Heart right ventricle (tissue), 16 donors: ENCODE measurements at places on chromosomes 5 and 9. TPM values are rescaled to one million over a fixed set of nuclear protein-coding genes. Genes with fewer than 3 reads are reported as not detected.

GRCh38 chr5:38916802-38917201 is 71.0 kb downstream of the OSMR start:
- no peak for DNase-seq

Gene CARD9
- polyA plus RNA-seq, result 1.3 TPM

Gene SLC34A1
- polyA plus RNA-seq, result not detected

GRCh38 chr9:128168731-128169308 is 8.8 kb downstream of the BBLN start:
- DNase-seq, result no peak

GRCh38 chr9:124182741-124183140 is 75.0 kb upstream of the NEK6 start:
- DNase-seq, result no peak

- no peak for DNase-seq
Observed at GRCh38 chr9:91809581-91810285, 140.3 kb downstream of the ROR2 start.

Gene OR1Q1
- not detected for polyA plus RNA-seq
